ENCODE measurements at places on chromosomes 12 and 14.

- no peak for DNase-seq
These were observed at the start of gene KDM5A for GRCh38 chr12:389142-390096. TSS of gene KDM5A (minus strand) at chr12:389320. CDS start at chr12:389091, 229 bp downstream.

DNA sequence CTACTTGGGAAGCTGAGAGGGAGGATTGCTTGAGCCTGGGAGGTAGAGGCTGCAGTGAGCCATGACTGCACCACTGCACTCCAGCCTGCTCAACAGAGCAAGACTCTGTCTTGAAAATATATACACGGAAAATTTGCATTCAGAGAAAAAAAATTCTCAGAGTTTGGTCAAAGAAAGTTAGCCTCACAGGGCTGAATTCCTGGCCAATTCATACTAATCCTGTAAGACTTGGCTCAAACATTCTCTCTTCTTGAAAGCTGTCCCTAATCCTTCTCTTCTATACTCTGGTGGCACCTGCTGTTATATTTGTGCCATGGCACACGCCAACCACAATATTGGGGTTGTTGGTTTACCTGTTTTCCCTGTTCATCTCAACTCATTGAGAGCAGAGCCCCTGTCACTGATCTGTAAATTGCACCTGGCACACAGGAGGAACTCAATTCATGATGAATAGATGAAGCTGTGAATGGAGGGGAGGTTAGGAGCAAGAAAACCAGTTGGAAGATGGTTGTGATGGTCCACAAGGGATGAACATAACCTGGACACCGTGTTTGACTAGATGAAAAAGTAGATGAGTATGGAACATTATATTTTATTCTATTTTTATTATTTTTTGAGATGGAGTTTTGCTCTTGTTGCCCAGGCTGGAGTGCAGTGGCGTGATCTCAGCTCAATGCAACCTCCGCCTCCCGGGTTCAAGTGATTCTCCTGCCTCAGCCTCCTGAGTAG lies 36.8 kb upstream of the SPTSSA start:
- no peak for DNase-seq

- no peak for DNase-seq
These were observed 106.5 kb downstream of the TMEM117 start for GRCh38 chr12:43942379-43942778.

DNA sequence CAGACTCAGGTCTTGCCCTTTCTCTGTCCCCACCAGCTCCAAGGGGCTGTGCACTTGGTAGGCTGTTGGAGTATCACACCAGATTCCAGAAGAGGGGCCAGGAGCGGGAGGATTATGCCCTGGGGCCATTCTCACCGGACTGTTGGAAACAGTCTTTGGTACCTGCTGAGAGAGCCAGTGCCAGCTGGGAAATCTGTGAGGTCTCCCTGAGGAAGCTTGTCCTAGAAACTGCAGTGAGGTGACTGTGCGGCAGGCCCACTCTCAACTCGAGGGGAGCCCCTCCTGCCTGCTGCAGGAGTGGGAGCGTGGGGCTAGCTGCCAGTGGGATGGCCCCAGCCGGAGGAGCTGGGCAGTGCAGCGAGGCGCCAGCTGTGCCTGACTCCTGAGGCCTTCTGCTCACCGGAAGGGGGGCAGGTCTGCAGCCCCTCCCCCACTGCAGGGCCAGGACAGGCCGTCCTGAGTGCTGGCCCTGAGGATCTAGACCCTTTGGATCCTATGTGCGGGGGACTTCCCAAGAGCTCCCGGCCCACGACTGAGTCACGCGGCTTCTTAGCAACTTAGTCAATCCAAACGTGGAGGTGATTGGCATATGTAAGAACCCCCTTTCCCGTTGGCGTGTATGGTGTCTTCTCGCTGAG lies 295.2 kb downstream of the CACNA1C start:
- no peak for DNase-seq

GRCh38 chr14:102539544-102540314 lies 30.2 kb upstream of the ANKRD9 start:
- peak; percentile 96 for DNase-seq

DNA sequence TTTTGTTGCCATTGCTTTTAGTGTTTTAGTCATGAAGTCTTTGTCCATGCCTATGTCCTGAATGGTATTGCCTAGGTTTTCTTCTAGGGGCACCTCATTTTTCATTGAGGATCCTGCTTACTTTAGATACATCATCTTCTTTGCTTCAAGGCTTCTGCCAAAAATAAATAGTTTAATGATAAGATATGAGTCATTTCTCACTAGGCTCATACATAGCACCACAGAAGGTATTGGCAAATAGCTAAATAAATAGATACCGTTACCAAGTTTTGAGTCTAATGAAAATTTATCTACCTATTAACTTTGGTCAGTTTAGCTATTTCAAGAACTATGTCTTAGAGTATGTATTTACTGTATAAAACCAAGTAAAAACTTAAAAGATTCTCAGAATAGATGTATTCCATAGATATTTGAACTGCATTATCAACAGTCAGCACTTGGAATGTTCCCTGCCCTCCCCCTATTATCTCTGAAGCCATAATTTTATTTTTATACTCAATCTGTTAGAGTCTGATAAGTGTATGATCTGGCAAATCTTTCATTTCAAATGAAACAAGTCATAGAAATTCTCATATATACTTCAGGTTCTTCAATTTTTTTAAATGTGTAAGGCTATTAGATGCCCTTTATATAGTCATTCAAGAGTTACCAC lies 310.2 kb downstream of the CCDC91 start:
- no peak for DNase-seq

DNA sequence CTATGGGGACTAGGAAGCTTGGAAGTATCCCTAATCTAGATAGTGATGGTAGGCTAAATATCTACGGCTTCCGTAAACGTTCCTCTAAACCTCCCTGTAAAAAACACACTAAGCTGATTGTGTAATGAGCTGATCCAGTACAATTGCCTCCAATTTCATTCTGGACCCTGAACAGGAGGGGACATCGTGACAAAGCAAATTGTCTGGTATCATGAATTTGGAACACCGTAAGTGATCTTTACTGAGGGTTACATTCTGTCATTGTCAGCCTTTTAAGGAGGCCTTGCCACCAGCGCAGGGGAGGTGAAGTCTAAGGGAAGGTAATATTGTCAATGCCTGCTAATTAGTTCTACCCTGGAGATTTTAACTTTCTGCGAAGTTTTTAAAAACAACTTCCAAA lies 487 bp upstream of the MGST1 start:
- DNase-seq, result no peak

DNA sequence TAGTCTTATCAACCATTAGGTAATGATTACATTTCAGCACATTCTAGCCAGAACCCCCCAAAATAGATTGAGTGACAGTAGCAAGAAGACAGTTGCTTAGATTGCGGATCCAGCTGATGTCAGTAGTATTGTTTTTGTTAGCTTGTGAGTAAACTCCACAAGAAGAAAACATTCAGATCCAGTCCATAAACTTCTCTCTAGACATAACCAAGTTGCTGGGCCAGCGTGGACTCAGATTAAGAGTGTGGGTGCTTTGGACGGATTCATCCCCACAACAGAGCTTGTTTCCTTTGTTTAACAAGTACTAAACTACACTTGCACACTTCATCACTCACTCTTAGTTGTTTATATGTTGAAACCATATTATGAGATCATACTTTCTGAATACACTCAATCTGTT lies 293.4 kb downstream of the NPAS3 start:
- no peak for DNase-seq

GRCh38 chr14:68639758-68640574 lies 152.9 kb downstream of the ZFP36L1 start:
- no peak for DNase-seq

GRCh38 chr14:59354666-59355065 lies 110.5 kb downstream of the GPR135 start:
- DNase-seq, result no peak

DNA sequence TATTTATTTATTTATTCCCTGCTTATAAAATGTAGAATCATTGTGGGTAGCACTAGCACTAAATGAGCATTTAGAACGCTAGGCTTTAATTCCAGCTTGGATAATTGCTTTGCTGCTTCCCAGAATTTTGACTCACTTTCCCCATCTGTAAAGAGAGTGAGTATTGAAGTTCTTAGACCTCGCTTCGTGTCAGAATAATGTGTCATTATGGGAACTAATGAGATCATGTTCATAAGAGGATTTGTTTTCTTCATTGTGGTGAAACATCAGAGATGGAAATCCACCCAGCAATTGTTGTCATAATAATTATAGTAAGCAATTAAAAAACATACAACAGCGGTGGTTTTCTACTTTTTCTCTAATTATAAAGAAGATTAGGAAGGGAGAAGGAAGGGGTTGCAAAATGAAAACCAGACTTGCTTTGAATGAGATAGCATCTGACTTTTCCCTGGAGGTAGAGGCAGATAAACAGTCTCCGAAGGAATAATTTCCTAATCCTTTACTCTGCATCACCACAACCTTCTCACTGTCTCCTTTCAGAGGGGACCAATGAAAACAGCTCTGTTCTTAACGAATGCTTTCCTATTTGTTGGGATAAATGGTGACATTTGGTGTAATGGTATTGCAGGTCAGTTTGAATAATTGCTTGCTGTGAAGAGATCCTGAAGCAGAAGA lies 86.8 kb upstream of the ARHGAP5 start:
- no peak for DNase-seq

DNA sequence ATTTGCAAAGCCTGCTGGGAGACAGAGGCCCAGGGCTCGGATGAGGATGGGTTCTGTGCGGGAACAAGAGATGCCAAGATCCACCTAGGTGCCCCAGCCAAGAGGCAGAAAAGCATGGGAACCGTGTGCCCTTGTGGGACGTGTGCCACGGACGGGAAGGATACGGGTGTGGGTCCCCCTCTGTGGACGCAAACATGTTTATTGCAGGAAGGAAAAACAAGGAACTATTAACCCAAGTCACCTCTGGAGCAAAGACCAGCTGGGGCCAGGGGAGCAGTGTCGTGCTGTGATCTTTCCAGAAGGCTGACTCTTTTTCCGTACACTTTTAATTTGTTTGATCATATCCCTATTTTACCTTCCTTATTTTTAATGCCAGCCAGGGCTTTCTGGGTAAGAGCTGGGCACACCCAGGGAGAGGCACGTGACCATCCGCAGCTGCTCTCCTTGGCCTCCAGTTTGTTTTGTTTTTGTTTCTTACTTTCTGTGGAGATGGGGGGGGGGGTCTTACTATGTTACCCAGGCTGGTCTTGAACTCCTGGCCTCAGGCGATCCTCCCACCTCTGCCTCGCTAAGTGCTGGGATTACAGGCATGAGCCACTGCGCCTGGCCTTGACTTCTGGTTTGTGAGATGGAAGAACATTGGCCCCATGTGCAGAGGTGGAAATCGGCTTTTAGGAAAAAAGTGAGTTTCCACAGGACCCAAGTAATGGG lies 20.7 kb downstream of the SCARB1 start:
- DNase-seq, result no peak

DNA sequence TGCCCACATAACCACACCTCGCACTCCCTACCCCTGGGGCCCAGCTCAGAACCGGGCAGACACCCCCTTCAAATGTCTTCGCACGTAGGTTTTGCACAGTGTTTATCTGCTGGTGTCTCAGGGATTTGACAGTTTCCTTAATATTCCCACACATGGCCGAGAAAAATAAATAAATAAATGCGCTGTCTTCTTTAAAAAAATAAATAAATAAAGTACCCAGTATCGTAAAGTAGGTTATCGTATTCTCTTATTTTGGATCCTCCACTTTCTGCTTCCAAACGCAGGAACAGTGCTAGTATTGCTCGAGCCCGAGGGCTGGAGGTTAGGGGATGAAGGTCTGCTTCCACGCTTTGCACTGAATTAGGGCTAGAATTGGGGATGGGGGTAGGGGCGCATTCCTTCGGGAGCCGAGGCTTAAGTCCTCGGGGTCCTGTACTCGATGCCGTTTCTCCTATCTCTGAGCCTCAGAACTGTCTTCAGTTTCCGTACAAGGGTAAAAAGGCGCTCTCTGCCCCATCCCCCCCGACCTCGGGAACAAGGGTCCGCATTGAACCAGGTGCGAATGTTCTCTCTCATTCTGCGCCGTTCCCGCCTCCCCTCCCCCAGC lies 710 bp upstream of the FOS start:
- no peak for DNase-seq

- no peak for DNase-seq
These were observed 14.1 kb upstream of the TMEM119 start for GRCh38 chr12:108611884-108612415.

DNA sequence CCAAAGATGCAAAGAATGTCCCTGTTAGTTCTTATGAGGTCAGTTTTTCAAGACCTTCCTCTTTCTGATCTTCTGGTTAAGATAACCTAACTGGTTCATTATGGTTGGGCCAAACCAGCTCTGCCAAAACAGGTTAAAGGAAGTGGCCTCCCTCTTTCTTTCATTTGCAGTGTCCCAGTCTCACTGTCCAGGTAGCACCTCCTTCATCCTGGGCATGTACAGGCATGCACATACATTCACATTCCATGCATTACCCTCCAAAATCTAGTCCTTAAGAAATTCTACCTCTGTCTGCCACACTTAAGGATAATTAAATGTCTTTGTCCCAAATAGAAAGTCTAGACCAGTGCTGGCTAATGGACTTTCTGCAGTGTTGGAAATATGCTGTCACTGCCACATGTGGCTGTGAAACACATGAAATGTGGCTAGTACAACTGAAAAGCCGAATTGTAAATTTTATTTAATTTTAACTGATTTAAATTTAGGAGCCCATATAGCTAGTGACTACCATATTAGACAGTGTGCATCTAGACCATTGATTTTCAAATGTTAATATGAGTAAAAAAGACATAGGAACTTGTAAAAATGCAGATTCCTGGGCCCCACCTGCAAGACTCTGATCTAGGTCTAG lies 169.3 kb downstream of the PCNX1 start:
- no peak for DNase-seq

DNA sequence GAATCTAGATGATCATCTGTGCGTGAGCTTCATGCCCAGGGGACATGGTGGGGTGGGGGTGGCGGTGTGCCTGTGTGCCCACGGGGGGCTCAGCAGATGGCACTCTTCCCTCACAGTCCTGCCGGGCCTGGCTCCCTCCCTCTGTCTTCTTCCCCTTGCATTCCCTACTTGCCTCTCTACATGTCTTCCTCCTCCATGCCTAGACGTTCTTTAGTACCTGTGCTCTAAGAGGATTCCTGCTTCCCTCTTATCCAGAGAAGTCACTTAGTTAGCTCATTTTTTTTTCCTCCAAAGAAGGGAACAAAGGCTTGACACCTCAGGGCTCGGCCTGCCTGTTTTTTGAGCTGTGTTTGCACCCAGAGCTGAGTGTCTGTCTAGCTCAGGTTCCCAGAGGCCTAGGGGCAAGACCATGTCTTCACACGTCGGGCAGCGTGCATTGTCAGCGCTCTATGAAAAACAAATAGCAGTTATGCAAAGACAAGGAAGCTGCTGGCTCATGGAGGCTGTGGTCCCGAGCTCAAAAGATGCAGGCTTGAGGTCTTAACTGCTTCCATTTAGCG lies 48.8 kb downstream of the NINJ2 start:
- peak; percentile 85 for DNase-seq

GRCh38 chr14:53670701-53671100 lies 285.9 kb downstream of the BMP4 start:
- no peak for DNase-seq
